Memory B cell (primary cell): ENCODE measurements at places on chromosomes 6 and 20.

GRCh38 chr6:89368107-89368506 is 15.6 kb upstream of the UBE2J1 start:
- DNase-seq, result peak; percentile 56

DNA sequence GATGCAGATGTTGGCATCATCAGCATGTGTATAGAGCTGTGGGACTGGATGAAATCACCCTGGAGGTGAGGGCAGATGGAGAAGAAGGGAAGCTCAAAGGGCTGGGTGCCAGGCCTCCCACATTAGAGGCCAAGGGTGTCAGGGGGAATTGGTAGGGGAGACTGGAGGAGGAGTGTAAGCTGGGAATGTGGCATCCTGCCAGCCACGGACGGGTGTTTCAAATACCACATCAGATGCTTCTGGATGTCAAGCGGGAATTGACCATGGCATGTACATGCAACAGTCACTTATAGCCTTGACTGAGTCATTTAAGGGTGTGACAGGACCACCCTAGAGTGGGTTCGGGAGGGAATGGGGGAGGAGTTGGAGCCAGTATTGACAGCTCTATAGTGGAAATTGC is 9.6 kb downstream of the ERGIC3 start:
- no peak for DNase-seq

DNA sequence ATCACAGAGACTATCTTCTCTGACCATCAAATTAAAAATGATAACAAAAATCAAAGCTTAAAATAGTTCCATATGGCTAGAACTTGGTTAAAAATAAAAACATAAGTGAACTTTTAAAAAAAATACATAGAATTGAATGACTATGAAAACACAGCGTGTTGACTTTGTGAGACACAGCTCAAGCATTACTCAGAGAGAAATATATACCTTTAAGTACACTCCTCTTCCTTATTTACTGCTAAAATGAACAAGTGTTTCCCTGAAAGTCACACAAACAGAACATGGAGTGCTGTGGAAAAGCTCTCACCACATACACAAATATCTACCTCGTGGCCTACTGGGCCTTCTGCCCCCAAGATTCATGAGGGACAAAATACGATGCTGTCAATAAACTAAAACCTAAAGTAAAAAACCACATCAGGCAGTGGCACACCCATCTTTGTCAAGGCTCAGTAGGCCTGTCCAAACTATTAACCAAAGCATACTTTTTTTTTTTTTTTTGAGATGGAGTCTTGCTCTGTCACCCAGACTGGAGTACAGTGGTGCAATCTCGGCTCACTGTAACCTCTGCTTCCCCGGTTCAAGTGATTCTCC is 7.5 kb downstream of the FAXC start:
- DNase-seq, result no peak

DNA sequence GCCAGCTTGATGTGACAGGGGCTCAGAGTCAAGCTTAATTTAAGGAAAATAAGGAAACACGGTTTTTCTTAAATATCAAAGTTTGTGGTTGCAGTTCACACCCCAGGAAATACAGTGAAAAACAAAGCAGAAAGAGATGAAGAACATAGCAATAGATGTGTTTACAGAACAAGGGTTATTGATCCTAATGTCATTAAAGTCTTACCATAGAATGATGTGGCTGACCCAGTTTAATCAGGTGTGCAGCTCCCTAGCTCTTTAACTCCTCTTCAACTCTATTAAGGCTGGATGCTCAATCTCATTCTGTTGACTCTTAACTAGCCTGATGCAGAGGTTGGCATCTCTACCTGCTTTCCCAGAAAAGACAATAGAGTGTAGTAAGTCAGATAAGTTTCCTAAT is 7.5 kb upstream of the GTF3C6 start:
- DNase-seq, result no peak

GRCh38 chr6:64252256-64252655 is 616.7 kb downstream of the PHF3 start:
- DNase-seq, result no peak

DNA sequence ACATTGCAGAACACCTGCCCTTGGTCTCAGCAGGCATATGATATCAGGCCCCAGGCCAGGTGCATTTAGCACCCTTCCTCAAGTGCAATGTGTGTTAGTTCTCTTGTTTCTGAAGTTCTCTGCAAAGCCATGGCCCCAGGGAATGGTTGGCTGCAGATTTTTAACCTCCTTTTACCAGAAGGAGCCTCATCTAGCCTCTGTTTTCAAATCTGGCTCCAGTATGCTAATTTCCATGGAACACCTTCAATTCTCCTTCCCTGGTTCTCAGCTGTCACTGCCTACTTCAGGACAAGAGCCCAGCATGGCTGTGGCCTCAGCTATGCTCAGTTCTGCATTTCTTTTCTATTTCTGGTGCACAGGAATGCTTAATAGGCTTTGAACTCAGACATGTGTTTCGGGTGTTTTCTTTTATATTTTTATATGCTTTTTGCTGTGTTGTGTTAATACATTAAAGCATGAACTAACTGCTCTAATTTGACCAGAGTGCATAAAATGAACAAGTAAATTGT is 51.6 kb upstream of the OGFRL1 start:
- DNase-seq, result no peak

GRCh38 chr6:24460966-24461365 is 28.4 kb downstream of the GPLD1 start:
- no peak for DNase-seq

GRCh38 chr6:79453558-79454042 is 83.6 kb downstream of the LCA5 start:
- DNase-seq, result no peak

GRCh38 chr6:112786801-112787200 is 439.7 kb downstream of the RFPL4B start:
- no peak for DNase-seq

- DNase-seq, result no peak
Measured at GRCh38 chr6:158536891-158537798, 22.7 kb upstream of the TMEM181 start.

DNA sequence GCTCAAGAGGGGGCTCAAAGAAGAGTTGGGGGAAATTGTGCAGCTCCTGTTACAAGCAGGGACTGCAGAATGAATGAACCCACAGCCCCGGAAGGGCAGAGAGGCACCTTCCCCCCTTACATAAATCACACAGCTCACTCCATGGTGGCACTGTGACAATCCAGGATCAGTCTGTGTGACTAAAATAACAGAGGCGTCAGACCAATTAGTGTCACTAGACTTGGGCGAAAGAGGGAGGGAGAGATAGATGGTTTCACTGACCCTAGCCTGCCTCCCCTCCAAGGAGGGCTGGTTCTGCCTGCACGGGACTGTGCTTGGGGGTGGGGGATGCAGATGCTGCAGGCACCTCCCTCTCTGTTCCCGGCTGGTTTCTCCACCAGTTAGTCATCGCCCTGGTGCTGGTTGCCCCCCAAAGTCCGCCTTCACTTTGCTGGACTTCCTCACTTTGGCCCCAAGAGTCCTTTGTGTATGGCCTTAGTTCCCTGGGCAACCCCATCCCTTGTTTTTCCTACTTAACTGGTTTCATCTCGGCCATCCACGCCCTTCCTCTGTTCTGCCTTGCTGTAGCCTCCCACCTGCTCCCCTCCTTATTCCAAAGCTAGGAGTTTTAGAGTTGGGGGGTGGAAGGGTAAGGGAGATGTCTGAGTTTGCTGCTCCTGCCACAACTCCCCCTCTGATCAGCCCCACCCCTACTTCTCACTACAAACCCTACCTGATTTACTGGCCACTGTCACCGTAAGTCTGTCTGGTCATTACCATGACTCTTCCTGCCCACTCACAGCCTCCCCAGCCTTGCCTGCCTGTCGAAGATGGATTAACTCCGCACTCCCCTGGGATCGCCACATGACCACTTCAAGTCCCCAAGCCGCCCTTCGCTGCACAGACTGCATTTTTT is 17.7 kb downstream of the CCDC167 start:
- DNase-seq, result no peak

DNA sequence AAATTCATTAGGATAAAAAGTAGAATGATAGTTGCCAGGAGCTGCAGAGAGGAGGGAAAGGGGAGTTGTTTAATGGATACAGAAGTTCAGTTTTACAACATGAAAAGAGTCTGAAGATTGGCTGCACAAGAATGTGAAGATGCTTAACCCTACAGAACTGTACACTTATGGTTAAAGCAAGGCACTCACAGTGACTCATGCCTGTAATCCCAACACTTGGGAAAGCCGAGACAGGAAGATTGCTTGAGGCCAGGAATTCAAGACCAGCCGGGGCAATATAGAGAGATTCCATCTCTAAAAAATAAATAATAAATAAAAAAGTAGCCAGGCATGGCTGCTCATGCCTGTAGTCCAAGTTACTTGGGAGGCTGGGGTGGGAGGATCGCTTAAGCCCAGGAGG is 174.0 kb downstream of the TASP1 start:
- no peak for DNase-seq

- no peak for DNase-seq
Measured at GRCh38 chr6:129908858-129909257, 47.7 kb upstream of the TMEM244 start.

GRCh38 chr6:10999994-11000393 is 44.1 kb downstream of the ELOVL2 start:
- DNase-seq, result no peak

GRCh38 chr6:132060591-132060990 is 109.4 kb upstream of the CCN2 start:
- DNase-seq, result no peak

DNA sequence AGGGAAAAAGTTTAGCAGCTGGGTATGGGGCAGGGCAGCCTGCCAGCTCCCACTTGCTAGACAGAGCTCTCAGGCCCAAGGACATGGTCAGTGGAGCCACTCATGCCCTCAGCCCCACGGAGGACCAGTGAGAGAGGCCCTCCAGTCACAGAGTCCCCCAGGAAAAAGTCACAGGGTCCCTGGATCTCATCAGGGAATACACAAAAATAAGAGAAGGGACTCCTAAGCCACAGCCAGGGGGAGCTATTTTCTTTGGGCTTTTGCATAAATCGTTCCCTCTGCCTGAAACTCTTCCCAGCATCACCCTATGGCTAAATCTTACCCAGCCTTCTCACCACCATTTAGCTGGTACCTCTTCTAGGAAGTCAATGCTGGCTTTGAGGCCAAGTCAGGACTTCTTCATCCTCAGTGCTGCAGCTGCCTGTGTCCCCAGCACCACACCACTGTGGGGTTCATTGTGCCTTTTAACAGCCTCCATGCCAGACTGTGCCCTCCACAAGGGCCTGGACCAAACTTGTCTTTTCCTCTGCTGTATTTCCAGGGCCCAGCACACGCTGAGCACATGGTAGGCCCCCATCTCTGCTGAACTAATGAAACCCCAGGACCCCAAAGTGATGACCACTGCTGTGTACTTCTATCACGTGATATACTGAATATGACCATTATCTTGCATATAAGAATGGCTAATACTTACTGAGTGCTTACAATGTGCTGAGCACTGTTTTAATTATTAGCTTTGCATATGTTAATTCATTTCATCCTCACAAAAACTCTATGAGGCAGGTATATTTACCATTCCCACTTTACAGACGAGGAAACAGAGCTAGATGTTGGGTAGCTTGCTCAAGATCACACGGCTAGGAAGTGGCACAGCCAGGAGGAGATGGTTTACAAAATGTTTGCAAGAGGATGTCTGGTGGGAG is 2.0 kb downstream of the ZNF335 start:
- no peak for DNase-seq

DNA sequence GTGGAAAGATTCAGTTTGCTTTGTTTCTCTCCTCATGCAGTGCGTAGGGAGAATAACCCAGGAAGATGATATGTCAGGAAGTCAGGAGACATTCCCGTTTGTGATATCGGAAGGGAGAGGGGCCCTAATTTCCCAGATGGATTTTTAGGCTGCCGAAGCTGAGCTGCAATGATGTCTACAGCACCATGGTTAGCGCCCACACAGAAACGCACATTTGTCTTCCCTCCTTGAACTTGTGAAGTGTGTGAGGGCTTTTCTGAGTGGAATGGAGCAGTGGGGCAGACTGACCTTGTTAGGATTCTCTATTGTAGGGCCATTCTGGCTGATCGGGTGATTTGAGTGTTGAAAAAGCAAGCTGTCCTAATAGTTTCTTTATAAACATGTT is 191.3 kb upstream of the ARG1 start:
- no peak for DNase-seq

GRCh38 chr20:46388201-46388836 is 18.1 kb downstream of the ELMO2 start:
- no peak for DNase-seq

- DNase-seq, result no peak
Measured at GRCh38 chr6:105677671-105678475, 275.0 kb upstream of the PREP start.

DNA sequence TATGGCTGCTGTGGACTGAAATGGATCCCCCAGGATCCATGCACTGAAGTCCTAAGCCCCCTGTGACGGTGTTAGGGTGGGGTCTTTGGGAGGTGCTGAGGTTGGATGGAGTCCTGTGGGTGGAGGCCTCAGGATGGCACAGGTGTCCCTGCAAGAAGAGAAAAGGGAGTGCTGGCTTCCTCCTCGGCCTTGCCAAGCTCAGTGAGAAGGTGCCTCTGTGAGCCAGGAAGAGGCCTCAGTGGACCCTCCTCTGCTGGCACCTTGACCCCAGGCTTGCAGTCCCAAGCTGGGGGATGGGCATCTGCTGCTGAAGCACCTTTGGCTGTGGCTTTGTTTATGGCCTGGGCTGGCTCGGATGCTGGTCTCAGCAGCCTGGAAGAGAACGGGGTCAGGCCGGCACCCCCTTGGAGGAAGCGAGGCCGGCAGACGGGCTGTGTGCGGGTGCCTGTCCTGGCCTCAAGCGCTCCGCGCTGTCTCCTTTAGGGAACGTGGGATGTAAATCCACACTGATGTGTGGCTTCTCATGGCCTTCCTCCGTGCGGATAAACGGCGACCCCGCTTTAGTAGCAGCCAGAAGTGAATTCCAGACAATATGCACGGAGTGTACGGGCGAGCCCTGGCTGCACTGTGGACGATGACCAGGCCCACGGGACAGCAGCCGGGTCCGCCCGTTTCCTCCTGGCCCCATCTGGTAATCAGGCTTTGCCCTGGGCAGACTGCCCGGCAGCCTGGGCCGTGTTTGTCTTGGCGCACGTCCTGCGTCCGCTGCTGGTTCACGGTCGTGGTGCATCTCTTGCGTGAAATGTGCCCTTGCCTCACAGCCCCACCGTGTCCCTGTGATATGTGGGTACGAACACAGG is 182.6 kb downstream of the ERMARD start:
- DNase-seq, result no peak

DNA sequence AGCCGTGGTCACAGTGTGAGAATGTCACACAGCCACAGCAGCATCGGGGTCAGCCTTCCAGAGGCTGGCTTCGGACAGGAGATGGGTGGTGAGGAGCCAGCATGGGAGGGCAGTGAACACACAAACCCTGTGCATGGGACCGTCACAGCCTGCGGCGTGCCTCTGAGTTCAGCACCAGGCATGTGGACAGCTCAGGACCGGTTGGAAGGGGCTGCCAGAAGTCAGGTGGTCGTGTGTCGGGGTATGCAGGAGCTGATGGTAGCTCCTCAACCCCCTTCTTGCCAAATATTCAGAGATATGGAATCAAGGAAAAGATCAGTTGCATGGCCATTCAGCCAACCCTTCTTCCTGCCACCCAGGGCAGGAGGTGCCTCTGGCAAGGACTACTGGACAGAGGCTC is 28.2 kb downstream of the MYT1 start:
- no peak for DNase-seq

GRCh38 chr6:167644412-167645132 is 182.1 kb upstream of the AFDN start:
- no peak for DNase-seq

GRCh38 chr6:116217069-116217468 is 36.8 kb downstream of the TSPYL4 start:
- DNase-seq, result no peak
